ENCODE measurements at places on chromosomes 11 and 22.

GRCh38 chr11:118608360-118609227 is 1.2 kb downstream of the PHLDB1 start:
- DNase-seq, result no peak

- no peak for DNase-seq
These were observed 15.5 kb downstream of the NTM start for GRCh38 chr11:131385763-131386390.

DNA sequence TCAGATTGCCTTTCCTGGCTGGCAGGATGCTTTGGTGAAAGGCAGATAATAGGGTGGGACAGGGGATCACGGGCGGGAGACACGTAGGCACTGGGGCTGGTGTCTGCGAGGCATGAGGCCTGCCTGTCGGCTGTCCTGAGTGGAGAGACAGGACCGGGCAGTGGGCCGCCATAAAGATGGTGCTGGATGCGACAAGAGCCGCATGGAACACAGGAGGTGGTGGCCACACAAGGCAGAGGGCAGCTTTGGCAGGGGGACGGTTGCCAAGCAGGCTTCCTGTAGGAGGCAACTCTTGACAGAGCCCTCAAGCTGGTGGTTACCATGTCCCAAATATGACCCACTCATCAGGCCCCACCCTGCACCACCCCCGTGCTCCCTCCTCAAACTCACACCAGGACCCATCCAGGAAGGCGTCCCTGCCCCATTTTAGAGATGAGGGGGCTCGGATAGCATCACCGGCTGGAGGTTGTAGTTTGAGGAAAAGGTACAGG is 4.9 kb upstream of the PPARA start:
- DNase-seq, result no peak

- DNase-seq, result no peak
These were observed 690 bp downstream of the CSNK1E start for GRCh38 chr22:38316364-38317121.

DNA sequence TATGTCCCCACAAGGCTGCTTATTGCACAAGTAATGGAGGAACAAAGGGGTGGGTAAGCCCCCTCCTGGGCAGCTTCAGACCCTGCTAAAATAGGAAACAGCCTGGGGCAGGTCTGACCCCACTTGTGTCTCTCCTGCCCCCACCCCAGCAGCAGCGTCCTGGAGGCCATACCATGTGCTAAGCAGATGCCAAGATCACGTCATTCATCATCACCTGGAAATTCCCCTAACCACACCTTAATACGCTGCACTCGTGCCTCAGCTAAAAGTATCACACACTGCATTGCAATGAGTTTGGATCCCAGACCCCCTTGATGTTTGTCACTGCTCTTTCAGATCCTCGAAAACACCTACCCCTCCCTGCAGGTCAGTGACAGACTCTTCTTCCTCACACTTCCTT is 27.8 kb upstream of the GGTLC2 start:
- DNase-seq, result no peak

GRCh38 chr11:74927496-74927895 is 21.4 kb downstream of the XRRA1 start:
- DNase-seq, result no peak

DNA sequence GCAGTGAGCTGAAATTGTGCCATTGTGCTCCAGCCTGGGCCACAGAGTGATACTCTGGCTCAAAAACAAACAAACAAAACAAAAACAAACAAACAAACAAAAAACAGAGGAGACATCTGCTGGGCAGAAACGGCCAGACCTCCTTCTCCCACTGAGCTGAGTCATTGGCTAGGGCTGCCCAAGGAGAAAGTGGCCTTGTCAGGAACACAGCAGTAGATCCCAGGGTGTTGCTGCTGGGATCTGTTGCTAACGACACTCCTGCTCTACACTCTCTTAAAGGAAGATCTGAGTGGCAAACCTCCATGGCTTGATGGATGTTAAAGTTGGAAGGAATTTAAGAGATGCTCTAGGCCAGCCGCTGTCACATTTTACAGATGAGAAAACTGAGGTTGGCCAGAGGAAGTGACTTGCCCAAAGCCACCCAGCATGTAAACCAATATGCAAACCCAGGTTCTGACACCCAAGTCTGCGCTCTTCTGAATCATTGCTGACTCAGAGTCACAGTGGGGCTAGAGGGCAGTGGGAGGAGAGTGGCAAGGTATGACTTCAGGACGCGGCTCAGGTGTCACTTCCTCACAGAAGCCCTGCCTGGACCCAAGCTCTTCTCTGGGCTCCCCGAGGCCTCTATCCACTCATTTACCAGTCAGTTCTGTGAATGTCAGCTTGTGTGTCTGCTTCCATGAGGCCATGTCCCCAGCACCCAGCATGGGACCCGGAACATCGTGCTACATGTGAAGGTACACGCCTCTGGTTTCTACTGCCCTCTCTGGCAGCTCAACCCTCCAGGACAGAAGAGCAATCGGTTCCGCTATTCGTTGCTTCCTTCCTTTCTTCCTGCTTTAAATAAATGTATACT is 11.3 kb upstream of the GDPD5 start:
- DNase-seq, result peak; percentile 46

GRCh38 chr22:31893460-31893859 is 50.9 kb upstream of the YWHAH start:
- DNase-seq, result no peak

DNA sequence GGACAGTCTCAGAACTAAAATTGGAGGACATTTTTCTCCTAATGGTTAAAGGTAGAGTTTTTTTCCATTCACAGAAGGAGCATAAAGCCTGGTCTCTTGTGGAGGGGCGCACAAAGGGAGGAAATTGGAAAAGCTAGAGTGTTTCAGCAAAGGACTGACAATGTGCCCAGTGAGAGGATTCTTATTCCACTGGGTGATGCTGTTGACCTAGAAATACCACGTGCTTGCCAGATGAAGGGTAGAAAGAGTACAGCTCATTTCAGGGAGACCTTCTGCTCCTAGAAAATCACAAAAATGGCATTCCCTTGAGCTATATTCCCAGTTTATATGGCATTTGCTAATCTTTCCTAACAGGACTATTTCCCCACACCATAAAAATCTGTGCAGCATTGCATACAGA is 21.1 kb downstream of the MS4A6E start:
- DNase-seq, result no peak

DNA sequence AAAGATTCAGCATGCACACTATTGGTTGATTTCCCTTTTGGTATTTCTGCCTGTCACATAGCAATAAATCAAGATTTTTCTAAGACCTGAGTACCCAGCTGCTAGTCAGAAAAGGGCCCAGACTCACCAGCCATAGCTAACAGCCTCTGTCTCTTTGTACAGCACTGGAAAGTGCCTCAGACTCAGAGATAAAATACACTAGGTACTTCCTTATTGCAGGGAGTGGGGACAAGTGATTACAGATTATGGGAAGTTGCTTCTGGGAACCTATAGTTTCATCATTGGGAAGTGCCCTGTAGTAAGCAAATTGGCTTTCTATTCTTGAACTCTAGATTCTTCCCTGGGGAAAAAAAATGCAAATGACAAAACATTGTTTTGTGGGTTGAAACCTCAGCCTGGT is at the start of gene CASP5:
Gene CASP5, minus strand, starts transcription at position 166 of the 400 bp plus-strand sequence. Its CDS starts 32 bp downstream, at position 134.
- no peak for DNase-seq

GRCh38 chr22:22720201-22720723 is 75.8 kb downstream of the GGTLC2 start:
- DNase-seq, result peak; percentile 23

DNA sequence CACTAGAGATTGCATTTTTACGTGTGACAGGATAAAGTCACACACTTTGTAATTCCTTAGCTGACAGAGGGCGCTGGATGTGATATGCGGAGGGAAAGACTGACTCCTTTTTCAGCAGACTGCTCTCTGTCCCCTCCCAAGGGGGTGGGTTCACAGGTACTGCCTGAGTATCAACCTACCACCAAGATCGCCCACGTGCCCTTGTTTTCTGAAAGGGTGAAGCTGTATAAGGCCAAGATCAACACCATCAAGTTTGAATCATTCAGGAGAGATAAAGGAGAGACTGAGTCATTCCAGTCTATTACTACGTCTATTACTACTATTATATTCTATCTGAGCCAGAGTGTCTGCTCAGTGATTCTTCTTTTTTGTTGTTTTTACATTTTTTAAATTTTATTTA is 30.7 kb downstream of the BUD13 start:
- no peak for DNase-seq

- DNase-seq, result no peak
These were observed 19.2 kb upstream of the TMPRSS6 start for GRCh38 chr22:37128555-37129281.

DNA sequence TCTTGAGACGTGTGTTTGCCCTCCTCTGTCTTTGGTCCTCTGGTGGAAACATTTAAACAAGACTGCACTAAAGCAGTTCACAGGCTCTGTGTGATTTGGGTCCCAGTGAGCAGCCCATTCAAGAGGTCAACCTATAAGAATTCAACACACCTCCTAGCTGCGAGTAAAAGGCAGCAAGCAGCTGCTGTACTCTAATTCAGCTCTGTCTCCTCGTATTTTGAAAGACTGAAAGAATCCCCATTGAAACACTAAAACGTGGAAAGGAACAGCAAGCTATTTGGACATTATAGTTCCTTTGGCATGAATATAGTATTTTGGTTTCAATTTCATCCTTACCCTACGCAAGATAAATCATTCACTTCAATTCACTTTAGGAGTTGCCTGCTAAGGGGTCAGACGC is 1046.7 kb downstream of the DLG2 start:
- DNase-seq, result no peak

GRCh38 chr11:96624126-96624525 is 234.3 kb downstream of the JRKL start:
- DNase-seq, result no peak

DNA sequence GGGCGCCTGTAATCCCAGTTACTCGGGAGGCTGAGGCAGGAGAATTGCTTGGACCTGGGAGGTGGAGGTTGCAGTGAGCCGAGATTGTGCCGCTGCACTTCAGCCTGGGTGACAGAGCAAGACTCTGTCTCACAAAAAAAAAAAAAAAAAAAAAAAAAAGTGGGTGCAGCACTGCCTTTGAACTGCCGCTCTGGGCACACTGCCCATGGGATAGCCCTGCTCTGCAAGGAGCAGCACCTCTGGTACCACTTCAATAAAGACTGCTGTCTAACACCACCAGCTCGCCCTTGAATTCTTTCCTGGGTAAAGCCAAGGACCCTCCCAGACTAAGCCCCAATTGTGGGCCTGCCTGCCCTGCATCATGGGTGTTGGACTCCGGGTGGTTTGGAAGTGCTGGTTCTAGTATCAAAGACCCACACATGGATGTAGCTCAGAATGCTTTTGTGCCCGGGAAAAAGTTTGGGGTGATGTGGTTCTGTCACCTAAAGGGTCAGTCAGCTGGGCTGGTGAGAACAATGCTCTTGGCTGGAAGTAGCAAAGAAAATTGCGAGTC is 444.3 kb downstream of the TBC1D22A start:
- DNase-seq, result no peak

DNA sequence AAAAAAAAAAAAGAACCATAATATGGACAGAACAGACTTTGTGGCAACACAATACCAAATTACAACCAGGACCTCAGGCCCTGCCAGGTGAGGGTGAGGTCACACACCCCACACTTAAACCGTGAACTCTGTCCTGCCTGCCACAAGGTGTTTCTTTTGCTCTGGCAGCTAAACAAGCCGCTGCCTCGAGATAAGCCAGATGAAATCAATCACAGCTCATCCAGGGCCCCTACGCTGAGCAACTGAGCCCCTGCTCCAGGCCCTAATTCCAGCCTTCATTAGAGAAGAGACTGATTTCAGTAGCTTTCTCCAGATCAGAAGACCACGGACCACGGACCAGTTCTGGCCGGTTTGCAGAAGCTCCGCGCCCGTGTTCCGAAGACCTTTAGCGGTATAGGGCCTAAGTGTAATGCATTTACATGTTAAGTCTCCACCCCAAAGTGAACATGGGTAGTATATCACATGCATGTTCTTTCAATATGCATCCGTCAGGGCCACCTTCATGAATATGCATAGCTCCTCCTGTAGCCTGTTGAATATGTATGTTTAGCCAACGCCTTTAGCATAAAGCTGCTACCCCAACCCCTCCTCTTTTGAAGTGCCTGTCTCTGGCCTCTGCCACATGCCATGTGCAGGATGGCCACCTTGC is 14.8 kb upstream of the RAC2 start:
- no peak for DNase-seq

- DNase-seq, result no peak
These were observed 12.5 kb downstream of the DDX25 start for GRCh38 chr11:125916683-125917347.

- DNase-seq, result no peak
These were observed 393.5 kb downstream of the BUD13 start for GRCh38 chr11:116379185-116379828.

DNA sequence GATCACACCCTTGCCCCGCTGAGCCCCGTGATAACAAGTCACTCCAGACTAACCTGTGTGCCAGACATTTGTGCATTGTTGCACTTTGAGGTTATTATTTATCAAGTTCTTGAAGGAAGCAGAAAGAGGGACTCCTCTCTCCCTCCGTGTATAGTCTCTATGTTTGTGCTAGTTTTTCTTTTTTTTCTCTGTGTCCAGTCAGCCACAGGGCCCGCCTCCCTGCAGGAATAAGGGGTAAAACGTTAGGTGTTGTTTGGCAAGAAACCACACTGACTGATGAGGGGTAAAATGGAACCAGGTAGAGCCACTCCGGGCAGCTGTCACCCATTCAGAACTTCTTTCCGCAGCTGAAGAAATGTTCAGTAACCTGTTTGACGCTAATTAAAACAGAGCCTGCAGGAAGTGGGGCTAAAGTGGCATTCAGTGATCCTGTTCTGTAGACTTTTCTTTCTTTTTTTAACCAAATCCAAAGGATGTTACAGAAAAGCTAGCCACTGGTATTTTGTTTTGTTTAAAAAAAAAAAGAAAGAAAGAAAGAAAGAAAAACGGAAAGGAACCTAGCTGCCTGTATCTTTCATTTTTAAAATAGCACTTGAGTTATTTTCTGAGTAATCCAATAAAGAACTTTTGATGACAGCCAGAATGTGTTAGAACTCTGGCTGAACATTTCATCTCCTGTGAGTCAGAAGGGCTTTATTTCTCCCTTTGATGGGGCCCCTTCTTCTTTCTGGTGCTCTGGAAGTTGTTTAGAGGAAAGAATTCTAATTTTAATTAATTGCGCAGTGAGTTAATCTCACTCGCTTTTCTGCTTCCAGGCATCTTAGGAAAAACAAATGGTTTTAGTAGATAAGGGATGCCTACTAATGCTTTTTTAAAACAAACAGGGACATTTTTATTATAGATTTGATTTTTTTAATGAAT is 58.2 kb downstream of the COMMD9 start:
- no peak for DNase-seq

- DNase-seq, result no peak
These were observed 35.7 kb downstream of the CYB5R2 start for GRCh38 chr11:7637447-7638157.

- no peak for DNase-seq
These were observed 940 bp upstream of the C11orf91 start for GRCh38 chr11:33701302-33702230.

DNA sequence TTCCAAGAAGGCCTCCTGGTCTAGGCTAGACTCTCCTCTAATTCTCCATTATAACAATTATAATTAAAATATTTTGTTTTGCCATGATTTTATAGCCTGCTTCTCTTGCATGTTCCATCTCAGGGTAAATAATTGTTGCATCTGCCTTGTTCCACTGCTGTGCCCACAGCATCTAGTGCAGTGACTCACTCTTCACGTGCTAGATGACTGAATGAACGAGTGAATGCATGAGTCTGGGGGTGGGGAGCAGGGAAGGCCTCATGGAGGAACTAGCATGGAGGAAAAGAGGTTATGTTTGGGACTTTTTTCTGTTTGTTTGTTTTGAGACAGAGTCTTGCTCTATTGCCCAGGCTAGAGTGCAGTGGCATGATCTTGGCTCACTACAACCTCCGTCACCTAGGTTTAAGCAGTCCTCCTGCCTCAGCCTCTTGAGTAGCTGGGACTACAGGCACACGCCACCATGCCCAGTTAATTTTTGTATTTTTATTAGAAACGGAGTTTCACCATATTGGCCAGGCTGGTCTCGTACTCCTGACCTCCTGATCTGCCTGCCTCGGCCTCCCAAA is 5.2 kb upstream of the OAF start:
- DNase-seq, result no peak

Measured in stimulated activated CD8-positive, alpha-beta memory T cell treated with anti-CD3 and anti-CD28 coated beads, Interleukin-7, amount 100 ng/mL, for 48 hours (primary cell).